ENCODE measurements at places on chromosomes 2 and 18. TPM values are rescaled to one million over a fixed set of nuclear protein-coding genes. Genes with fewer than 3 reads are reported as not detected.

ABI2 gene
- polyA plus RNA-seq, result 35.7 TPM

KCNJ13 gene
- not detected for polyA plus RNA-seq

CPLX4 gene
- not detected for polyA plus RNA-seq

NT5C1B gene
- polyA plus RNA-seq, result not detected

- no peak for DNase-seq
These were observed 50.3 kb downstream of the RABL2A start for GRCh38 chr2:113677330-113677729.

GRCh38 chr18:48338915-48339314, 70.3 kb downstream of the ZBTB7C start:
- no peak for DNase-seq

GRCh38 chr2:203195331-203196036, 43.3 kb upstream of the CYP20A1 start:
- DNase-seq, result peak; percentile 8

DNA sequence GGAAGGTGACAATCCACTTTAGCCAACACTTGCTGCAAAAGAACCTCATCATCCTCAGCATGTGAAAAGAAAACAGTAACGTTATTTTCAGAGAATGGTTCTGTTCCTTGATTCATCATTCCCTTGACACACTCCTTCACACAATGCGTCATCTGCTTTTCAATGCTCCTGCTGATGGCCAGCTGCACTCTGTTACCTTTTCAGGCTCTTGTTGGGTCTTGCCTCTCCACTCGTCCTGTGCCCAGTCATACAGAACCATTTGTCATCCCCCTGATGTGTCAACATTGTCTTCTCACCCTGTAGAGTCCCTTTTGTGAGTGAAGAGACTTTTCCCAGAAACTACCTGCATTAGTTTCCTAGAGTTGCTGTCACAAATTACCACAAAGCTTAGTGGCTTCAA, 12.2 kb upstream of the DTNA start:
- no peak for DNase-seq

- DNase-seq, result no peak
These were observed 387.3 kb downstream of the CLIP4 start for GRCh38 chr2:29502460-29502911.

GRCh38 chr2:146697307-146697706, 1147.5 kb upstream of the ACVR2A start:
- DNase-seq, result no peak

- no peak for DNase-seq
These were observed 162.4 kb upstream of the NABP1 start for GRCh38 chr2:191515551-191515950.
